ENCODE measurements at places on chromosomes 2 and 18.

GRCh38 chr2:26605195-26605998 is 35.8 kb downstream of the CIB4 start:
- peak; percentile 26 for DNase-seq

DNA sequence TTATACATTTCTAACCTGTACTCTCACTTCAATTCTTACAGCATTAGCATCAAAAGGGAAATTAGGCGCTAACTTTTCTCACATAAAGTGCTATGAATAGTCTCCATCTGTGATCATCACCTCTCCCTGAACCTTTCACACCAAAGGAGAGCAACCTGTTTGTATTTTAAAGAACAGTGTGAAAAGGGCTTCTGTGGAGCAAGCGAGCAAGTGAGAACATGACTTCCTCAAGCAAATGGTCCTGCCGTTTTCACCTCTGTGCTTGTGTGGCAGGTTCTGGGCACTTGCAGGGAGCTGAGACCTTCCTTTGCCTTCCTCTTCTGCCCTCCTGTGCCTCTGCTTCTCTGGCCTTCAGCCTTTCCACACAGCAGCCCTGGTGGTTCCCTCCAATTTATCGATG is 51.9 kb downstream of the TGFA start:
- no peak for DNase-seq

DNA sequence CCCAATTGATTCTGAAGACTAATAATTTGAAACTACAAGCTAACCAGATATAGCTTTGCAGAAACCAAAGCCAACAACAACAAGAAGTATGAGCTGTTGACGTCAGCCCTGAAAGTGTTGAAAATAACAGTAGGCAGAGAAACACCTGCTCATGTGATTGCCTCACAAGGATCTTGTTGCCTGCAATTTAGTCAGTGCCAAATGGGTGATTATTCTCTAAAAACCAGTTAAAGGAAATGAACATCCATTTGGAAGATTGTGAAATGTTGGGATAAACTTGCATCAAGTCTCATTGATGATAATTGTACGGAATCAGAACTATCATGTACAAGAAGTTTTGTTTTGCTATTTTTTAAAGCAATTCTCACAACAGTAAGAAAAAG is 2.8 kb downstream of the CYTIP start:
- DNase-seq: no peak

DNA sequence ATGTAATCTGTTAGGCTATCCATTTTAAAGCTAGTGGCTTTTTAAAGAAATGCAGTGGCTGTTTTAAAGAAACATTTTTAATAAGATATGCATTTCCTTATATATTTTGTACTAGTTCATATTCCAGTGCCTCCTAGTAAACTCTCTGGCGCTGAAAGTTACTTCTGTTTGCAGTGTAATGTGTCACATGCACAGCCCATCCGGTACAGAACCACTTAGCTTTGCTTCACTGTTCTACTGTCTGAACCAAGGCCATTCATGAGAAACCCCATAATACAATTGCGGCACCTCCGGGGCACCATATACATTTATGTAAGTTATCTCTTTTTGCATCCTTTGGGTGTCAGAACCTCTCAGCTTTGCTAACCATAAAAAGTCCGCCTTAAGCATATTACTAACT is 114.6 kb upstream of the KCTD1 start:
- DNase-seq: no peak

GRCh38 chr2:124027182-124027581 is 2.1 kb downstream of the CNTNAP5 start:
- DNase-seq: peak; percentile 40

DNA sequence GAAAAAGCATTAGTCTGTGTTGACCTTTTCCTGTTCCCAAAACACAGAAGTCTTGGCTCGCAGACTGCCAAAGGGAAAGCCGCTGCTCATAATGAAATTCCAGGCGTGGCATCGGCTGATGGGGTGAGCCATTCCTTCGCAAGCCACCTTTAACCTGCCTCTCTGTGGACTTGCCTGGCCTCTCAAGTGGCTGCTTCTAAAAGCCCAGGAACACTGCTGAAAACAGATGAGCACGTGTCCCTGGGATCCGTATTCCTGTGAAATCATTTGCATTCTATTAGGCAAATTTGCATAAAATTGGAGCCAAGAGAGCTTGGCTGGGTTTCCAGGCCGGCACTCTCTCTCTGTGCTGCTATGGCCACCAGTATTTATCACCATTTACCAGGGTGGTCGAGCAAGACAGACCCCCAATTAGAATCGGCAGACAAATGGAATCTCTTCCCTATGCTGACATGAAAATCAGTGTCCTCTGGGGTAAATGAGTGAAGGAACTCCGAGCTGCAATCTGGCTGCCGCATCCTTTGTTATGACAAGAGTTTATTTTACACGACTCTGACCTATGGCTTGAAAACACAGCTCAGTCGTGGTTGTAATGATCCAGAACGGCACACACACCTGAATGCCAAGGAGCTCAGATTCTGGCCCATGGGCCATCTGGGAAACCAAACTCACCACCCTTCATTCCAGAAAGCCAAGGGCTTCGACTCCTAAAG is 21.7 kb downstream of the BCL2 start:
- no peak for DNase-seq

DNA sequence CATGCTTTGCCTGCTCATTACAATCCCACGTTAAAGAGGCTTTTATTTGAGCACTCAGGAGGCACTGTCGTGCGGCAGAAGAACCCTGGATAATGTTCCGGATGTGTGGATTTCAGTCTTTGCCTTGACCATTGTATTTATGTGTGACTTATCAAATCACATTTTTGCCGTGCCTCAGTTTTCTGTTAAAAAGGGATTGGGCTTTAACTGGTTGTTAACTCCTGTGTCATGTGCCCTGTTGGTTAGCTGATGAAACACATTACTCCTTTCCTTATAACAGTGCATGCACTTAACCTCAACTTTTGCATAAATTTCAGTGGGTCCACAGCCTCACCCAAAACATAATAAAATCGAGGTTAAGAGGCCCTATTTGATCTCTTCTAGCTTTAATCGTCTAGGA is 52.7 kb downstream of the NAB1 start:
- no peak for DNase-seq

DNA sequence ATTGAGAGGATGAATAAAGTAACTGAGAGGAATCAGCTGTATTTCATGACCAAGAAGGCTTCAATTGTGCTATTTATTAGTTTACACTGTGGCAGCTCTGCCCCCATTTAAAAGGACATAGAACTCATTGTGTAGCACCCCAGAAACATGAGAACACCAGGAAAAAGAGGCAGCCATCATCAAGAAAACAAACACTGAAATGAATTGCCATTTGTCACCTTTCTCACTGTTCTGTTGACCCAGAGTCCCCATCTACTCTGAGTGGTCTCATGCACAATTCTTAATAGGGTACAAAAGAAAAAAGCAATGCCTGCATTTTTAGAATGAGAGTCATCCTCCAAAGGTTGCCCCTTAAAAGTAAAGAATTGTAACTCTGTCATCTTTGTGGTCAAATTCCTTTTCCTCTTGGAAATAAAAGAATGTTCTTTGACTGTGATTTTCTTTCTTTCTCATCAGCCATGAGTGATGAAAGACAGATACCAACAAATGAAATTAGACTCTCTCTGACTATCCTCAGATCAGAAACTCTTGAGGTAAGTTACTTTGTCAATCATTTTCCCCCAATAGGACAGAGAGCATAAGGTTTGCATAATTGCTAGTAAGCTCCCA is 1941.9 kb upstream of the PIK3C3 start:
- DNase-seq: peak; percentile 28

DNA sequence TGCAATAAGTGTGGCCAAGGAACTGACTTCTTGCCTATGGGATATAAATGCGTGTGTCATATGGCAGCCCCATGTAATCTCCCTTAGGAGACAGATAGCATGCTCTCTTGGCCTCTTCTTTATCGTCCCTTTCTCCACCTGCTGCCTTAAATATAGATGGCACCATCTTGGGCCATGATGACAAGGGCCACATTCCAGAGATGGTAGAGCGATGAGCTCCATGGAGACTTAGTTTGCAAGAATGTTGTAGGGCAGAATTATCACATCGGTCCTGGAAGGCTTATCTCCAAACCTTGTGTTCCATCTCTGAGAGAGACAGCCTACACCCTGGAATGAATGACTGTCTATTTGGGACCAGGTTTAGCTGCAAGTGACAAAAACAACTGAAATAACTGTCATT is 536.7 kb downstream of the TNS1 start:
- DNase-seq: no peak

- no peak for DNase-seq
Measured at GRCh38 chr2:118814368-118814767, 33.1 kb downstream of the EN1 start.

GRCh38 chr2:27710640-27711430 is 47.1 kb downstream of the SLC4A1AP start:
- DNase-seq: no peak

- no peak for DNase-seq
Measured at GRCh38 chr2:25039126-25039525, 2.8 kb upstream of the EFR3B start.

- DNase-seq: no peak
Measured at GRCh38 chr18:57404345-57404744, 30.8 kb upstream of the ONECUT2 start.

GRCh38 chr18:57569133-57569532 is 17.4 kb downstream of the FECH start:
- no peak for DNase-seq

DNA sequence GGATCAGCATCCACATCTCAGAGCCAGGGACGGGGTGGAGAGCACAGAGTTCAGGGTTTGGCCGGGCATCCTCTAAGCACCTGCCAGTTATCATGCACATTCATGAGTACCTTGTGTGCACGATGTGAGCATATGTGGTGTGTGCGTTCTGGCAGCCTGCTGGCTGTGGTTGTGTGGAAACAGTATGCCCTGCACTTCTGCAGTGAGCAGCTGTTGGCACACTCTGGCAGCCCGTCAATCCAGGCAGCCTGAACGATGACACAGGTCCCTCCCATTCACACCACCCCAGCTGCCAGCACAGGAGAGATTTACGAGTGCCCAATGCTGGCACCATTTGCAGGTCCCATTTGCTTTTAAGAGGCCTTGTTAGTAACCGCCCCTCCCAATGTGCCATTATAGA is 74.2 kb downstream of the CD8B2 start:
- DNase-seq: no peak

DNA sequence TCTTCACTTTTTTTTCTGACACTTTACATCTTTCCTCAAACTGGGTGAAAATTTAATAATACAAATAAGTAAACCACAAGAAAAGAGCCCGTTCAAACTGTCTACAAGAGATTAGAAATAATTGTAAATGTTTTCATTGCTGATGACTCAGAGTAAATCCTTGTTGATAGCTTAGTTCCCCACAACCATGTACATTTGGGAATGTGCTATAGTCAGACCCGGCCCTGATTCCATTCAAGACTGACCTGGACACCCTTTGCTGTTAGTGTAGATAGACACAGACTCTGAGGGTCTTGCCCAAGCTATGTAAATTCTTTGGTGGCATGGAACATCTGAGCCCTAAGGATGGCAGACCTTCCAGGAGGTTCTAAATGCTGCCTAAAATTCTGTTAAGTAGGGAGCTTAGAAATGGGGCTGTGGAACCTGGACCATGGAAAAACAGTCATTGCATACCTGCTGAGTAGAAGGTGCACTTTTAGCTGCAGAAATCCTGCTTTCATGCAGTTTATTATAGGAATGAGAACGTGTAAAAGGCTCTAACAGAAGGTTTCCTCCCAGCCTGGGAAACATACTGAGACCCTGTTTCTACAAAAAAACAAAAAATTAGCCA is 3.7 kb downstream of the MALT1 start:
- no peak for DNase-seq

- no peak for DNase-seq
Measured at GRCh38 chr18:51253476-51253875, 56.0 kb upstream of the MEX3C start.

DNA sequence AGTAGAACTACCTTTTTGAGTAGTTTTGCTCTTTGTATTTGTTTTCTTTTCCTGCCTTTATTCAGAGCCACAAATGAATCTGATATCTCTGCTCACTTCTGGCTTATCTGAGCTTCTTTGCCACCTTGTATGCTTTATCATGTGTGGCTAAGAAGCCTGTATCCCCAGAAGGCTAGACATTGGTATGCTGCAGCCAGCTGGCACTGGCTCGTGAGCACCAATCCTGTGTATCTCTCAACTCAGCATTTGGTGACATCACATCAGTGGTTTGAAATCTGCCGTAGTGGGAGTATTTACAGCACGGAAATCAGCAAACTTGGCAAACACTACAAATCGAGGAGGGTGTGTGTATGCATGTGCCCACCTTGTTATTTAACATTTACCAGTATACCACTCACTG is 183.7 kb upstream of the LHCGR start:
- no peak for DNase-seq

GRCh38 chr2:44615950-44616518 is 254.3 kb downstream of the CAMKMT start:
- no peak for DNase-seq

DNA sequence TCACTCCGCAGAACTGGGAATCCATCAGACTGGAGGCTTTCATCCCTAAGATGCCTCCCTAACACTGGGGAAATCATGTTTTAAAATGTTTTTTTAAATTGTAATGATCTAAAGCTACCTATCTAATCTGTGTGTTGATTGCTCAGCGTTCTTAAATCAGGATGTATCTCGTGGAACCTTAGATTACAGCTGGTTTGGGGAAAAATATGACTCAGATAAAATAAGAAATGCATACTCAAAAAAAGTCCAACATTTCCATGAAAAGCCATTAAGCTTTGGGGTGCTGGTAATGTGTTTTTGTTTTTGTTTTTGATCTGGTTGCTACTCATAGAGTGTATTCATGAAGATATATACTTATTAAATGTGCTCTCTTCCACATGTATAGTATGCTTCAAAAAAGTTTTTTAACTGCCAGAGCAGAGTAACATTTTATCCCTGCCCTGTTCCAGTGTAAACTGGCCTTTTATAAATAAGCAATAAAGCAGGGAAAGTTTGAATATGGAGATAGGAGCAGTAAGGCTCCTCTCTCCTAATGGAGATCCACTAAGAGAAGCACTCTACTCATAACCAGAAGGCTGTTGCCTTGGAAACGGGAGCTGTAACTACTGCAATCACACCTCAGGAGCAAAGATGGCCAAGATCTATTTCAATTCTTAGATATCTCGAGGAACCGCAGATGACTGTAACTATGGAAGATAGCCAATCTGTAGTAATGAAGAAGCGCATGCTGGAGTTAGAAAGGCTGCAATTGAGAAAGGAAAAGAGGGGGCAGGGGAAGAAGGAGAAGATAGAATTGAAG is 41.6 kb downstream of the ANKRD44 start:
- no peak for DNase-seq

Measured in HS-5 (cell line).